Stromal cell of bone marrow (primary cell): ENCODE measurements at places on chromosomes 6 and 20.

GRCh38 chr6:144697369-144697760 is 412.2 kb downstream of the UTRN start:
- no peak for DNase-seq

- no peak for DNase-seq
Observed at GRCh38 chr20:2169456-2170088, 67.9 kb downstream of the STK35 start.

- DNase-seq, result no peak
Observed at GRCh38 chr6:157891544-157892362, 68.7 kb downstream of the SNX9 start.

DNA sequence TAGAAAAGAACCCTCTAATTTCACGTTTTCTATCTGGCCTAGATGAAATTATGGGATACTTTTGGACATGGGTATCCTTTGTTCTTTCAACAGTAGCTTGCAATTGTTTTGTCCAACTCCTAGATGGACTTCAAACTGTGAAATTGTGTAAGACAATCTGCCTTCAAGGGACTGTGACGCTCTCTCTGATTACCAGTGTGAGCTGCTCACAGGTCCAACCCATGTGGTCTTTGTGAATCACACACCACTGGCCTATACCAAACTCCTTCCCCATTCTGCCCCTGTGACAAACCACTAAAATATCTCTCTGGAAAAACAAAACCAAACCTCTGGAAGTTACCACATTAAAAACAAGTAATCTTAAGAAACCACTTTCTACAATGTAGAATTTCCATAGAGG is 59.5 kb downstream of the NINL start:
- DNase-seq, result peak; percentile 98

- DNase-seq, result peak; percentile 90
Observed at GRCh38 chr6:116371120-116371917, 572 bp downstream of the DSE start.

DNA sequence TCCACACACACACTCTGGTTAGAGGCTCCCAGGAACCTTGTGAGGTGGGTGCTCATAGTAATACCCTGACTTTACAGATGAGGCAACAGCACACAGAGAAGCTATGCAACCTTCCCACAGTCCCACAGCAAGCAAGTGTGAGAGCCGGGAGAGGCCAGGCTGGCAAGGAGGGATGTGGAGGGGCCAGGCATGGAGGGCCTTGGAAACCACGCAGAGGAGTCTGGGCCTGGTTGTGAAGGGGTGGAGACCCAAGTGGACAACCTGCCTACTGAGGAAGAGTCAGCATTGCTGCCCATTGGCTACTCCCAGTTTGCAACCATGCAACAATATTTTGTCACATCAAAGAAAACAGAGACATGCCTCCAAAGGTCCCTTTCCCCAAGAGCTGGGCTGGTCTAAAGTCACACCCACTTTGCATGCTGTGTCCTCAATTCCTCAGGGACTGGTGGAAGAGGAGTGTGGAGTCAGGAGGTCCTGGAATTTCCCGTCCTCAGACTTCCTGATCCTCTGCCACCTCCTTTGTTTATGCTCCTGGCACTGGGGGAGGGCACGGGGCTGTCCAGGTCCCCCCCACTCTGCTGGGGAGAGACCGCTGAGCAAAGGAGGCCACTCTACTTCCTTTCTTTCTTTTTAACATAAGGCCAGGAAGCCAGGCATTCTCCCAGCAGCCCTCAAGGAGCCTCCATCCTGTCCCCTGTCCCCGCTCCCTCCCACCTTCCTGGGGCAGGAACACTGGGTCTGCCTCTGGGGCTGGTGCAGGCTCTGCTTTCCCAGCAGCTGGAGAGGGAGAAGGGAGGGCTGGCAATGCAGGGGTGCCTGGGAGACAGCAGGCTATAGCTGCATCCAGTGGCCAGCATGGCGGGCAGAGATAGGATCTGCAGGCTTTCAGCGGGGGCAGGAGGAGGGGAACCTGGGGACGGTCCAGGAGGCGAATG is 68.3 kb downstream of the NOL4L start:
- no peak for DNase-seq

- DNase-seq, result no peak
Observed at GRCh38 chr6:107941627-107942026, 16.4 kb downstream of the SEC63 start.

- no peak for DNase-seq
Observed at GRCh38 chr20:33337531-33338165, 54.6 kb downstream of the BPIFB1 start.

- no peak for DNase-seq
Observed at GRCh38 chr6:46655803-46656202, 3.0 kb downstream of the SLC25A27 start.

GRCh38 chr6:130453230-130453629 is 87.4 kb downstream of the TMEM200A start:
- DNase-seq, result no peak

DNA sequence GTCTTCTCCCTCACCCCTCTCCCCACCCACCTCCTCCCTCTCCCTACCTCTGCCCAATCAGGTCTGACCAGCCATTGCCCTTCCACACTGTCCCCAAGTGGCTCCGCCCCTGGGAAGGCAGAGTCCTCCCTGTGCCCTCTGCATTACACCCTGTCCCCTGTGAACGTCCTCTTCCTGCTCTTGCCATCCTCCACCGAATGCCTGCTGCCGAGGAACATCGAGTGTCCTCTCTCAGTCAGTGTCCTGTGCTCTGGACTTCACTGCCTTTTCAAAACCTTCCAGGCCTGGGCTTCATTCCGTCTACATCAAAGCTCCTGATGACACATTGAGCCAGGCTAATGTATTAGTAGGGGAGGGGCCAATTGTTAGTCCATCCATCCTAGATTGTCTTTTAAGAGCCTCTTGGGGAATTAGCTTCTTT is 3.3 kb upstream of the PACSIN1 start:
- no peak for DNase-seq

GRCh38 chr20:32010666-32011065 is 428 bp downstream of the CCM2L start:
- no peak for DNase-seq

GRCh38 chr6:158014505-158015187 is 33.0 kb downstream of the SYNJ2 start:
- no peak for DNase-seq

GRCh38 chr6:113684382-113684901 is 172.7 kb upstream of the MARCKS start:
- DNase-seq, result no peak

DNA sequence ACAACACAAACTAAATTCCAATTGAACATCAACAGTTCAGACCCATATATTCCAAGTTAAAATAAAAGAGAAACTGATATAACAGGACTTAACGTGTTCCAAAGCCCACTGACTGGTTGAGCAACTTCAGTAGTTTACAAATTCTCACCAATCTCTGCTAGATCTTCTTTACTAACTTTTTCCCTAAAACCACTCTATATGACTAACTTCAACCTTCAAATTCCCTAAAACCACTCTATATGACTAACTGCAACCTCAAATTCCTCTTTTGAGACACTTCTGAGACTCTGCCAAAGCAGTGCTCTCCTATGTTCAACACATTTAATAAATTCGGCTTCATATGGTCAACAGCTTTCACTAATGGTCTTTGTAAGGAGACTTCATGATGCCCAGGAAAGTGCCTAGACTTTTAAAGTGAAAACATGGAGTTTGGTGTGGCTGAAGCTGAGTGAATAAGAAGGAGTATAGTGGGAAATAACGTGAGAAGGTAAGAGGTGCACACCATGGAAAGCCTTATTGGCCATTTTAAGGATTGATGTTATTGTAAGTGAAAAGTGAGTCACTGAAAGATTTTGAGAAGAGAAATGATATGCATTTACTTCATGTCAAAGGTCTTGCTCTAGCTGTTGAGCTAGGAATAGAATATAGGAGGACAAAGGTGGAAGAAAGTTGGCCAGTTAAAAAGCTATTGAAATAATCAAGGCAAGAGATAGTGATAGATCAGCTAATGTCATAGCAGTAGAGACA is 134.0 kb upstream of the HCRTR2 start:
- DNase-seq, result peak; percentile 69

GRCh38 chr6:328136-328670 is 35.9 kb downstream of the DUSP22 start:
- peak; percentile 91 for DNase-seq

GRCh38 chr6:118669561-118669960 is 18.2 kb upstream of the CEP85L start:
- DNase-seq, result no peak

GRCh38 chr6:98574984-98575383 is 259.4 kb upstream of the POU3F2 start:
- no peak for DNase-seq

DNA sequence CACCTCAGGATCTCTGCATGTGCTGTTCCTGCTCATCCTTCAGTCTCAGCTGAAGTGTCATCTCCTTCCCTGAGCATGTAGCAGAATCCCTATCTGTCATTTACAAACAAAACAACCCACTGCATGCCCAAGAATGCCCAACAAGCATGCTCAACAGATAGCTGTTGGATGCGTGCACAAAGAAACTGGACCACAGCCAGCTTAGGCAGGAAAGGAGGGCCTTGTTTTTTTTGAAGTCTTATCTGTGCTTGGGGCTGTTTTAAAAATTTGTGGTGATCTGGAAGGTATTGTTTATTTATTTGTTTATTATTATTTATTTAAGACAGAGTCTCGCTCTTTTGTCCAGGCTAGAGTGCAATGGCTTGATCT is 18.5 kb upstream of the SLC16A10 start:
- DNase-seq, result no peak
